Stimulated activated CD4-positive, alpha-beta T cell treated with anti-CD3 and anti-CD28 coated beads, Interleukin-1b, Interleukin-23, amount 100 ng/mL, for 1 hour (primary cell): ENCODE measurements at places on chromosomes 7 and 10.

GRCh38 chr7:142540371-142540770 is 208.9 kb upstream of the PRSS1 start:
- DNase-seq, result no peak

DNA sequence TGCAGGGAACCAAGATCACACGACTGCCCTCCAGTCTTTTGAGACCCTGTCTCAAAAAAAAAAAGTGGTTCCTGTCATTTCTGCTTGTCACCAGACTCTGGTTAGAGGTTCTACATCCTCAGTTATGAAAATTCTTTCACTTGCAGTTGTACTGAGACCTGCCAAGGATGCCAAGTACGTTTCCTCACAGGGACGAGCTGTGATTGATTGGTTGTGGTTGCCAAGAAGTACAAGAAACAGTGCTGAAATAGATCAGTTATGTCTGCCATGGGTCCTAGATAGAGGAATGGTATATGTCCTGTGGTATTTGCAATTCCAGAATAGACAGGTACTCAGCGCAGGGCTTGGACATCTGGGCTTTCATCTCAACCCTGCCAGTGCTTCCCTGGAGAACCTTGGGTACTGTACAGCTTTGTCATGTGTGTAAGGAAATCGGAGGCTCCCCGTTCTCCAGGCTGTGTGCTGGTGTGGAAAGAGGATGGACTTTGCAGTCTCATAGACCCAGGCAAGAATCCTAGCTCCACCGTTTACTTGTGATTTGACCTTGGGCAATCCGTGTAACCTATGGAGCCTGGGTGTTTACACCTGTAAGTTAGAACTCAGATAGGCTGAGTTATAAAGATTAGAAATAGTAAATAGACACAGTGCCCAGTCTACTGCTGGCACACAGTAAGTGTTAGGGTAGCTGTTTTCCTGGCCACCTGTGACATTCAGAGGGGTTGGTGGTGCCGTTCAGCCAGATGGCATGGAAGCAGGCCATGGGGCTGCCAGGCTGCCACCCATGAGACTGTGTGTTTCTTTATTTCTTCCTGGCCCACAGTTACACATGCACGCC is 53.0 kb downstream of the COL13A1 start:
- no peak for DNase-seq

DNA sequence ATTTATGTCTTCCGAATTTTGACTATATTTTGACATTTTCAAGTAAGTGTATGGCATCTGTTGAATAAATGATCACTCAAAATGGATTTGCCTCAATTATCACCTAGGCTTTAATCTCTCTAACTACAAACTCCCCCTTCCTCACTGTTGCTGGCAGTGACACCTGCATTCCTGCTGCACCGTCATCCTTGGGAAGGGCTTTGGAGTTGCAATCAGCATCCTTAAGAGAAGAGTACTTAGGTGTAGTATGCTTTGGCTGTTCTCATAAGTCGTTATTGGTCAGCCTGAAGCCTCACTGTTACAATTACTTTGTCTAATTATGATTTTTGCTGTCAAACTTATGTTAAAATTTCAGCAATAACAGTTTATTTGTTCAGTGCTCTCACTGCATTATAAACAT is 415.0 kb downstream of the NRG3 start:
- DNase-seq, result no peak

GRCh38 chr7:129257168-129257567 is 32.3 kb downstream of the AHCYL2 start:
- no peak for DNase-seq

DNA sequence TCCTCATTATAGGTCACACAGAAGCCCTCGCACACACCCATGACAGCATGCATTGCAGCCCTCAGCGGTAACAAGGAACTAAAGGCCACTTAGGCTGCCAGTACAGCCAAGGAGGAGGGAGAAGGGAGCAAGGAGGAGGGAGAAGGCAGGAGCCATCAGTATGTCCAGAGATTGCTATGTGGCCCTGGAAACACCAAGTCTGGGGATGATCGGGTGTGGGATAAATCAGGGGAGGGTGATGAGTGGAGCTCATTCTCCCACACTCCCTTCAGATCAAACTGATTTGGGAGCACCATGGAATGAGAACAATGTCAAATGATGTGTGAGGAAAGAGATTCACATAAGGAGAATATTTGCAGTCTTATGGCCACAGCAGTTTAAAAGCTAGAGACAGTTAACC is 350.9 kb downstream of the TNS3 start:
- DNase-seq, result no peak

- no peak for DNase-seq
These were observed 73.1 kb downstream of the TLL2 start for GRCh38 chr10:96440361-96441292.

- no peak for DNase-seq
These were observed 237.3 kb downstream of the INHBA start for GRCh38 chr7:41465571-41465970.

DNA sequence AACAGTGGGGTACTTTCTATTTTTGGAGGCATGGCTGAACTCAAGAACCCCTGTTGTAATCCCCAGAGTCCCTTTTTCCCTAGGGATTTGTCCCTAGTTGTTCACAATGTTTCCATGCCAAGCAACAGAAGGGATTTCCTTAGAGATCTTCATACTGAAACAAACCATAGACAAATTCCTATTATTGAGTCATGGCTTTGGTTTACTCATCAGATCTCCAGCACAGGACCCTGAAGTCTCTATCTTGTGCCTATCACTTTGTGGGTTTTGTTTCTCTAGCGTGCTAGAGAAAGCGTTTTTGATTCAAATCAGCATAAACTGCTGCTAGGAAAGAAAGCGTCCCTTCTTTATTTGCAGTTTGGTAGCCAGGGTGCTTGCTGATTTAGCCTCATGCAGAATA is 165.0 kb downstream of the BAMBI start:
- no peak for DNase-seq

DNA sequence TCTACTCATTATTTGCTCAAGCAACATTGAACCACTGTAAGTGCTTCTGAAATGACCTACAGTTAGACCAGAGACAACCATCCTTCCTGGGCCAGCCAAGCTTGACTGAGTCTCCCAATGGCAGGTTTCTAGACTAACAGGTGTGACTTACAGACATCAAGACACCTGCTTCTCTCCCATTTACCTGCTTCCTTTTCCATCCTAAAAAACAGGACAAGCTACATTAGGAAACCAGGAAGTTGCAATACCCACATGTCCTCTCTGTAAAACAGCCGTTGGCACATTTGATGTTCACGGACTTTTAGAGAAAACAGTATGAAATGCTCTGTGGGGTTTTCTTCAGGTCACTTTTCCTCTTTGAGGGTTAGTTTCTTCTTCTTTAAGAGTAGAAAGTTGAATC is 4.0 kb downstream of the HECW1 start:
- DNase-seq, result no peak

DNA sequence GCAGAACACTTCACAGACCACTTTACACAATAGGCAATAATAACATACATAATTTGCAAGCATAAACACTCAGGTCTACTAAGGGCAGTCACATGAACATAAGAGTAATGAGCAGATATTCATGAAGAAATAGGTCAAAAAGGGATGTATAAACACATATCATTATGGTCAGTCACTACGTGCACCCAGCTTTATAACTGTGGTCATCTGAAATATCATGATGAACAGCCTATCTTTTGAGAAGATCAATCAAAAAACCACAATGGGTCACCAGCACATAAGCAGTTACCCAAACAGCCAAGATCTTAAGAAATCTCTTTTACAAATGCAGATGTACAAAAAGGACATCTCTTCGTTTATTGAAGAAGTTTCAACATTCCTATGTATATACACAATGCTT is 35.5 kb upstream of the DRGX start:
- no peak for DNase-seq

GRCh38 chr10:85600744-85601081 is 765.9 kb downstream of the GRID1 start:
- DNase-seq, result no peak

GRCh38 chr10:28327491-28327880 is 24.6 kb upstream of the MPP7 start:
- DNase-seq, result no peak

GRCh38 chr10:109379186-109379585 is 544.1 kb downstream of the XPNPEP1 start:
- no peak for DNase-seq

GRCh38 chr10:88115407-88115806 is 252.0 kb downstream of the PTEN start:
- DNase-seq, result no peak

GRCh38 chr10:96501985-96502384 is 11.7 kb downstream of the TLL2 start:
- DNase-seq, result no peak

- no peak for DNase-seq
These were observed 750 bp downstream of the GCC1 start for GRCh38 chr7:127584648-127585043.

GRCh38 chr10:31770307-31770902 is 158.2 kb downstream of the ARHGAP12 start:
- DNase-seq, result no peak

GRCh38 chr10:14050598-14050997 is 280.1 kb downstream of the FRMD4A start:
- no peak for DNase-seq

GRCh38 chr10:114479307-114479706 is 75.0 kb upstream of the AFAP1L2 start:
- no peak for DNase-seq

GRCh38 chr7:100413889-100414288 is 14.6 kb downstream of the ZCWPW1 start:
- no peak for DNase-seq

GRCh38 chr10:18214691-18215563 is 74.7 kb downstream of the CACNB2 start:
- no peak for DNase-seq

DNA sequence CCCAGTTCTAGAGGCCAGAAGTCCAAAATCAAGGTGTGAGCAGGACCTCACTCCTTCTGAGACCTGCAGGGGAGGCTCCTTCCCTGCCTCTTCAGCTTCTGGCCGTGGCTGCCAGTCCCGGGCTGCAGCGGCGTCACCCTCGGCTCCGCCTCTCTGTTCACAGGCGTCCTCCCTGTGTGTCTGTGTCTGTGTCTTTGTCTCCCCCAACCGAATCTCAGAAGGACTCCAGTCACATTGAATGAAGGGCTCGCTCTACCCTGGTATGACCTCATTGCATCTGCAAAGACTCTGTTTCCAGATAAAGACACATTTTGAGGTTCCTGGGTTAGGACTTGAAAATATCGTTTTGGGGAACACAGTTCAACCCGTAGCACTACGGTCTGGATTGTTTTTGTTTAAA is 33.1 kb upstream of the GALNT11 start:
- DNase-seq, result no peak

DNA sequence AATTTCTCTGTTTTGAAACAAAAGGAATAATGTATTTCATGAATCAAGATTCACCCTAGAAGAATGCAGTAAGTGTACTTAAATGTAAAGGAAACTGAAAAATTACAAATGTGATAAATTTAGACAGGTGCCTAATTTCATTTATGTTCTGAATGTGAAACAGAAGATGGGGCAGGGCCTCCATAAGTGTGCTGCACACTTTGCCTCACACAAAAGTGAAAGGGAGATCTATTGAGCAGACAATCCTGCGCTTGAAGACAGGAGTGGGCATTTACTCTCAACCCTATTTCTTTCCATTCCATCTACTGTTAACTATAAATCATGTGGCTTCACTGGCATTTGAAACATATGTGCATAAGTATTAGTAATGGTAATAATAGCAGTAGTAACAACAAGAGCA is 36.2 kb downstream of the GNG11 start:
- no peak for DNase-seq

GRCh38 chr10:119090968-119091367 is 10.4 kb upstream of the EIF3A start:
- no peak for DNase-seq

DNA sequence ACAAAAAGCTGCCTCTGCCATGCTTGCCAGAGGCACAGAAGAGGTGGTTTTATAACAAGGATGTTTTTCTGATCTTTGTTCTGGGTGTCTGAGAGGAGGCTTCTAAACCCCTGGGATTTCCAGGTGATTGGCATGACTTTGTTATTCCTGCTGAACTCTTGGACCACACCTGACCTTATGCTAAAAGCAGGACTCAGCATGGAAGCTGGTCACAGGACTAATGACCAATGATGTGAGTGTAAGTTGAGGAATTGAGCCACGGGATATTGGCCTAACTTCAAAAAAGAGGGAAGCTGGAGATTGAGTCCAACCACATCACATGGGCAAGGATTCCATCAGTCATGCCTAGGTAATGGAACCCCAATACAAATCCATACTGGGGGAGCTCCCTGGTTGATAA is 437.9 kb downstream of the POM121L12 start:
- DNase-seq, result no peak

DNA sequence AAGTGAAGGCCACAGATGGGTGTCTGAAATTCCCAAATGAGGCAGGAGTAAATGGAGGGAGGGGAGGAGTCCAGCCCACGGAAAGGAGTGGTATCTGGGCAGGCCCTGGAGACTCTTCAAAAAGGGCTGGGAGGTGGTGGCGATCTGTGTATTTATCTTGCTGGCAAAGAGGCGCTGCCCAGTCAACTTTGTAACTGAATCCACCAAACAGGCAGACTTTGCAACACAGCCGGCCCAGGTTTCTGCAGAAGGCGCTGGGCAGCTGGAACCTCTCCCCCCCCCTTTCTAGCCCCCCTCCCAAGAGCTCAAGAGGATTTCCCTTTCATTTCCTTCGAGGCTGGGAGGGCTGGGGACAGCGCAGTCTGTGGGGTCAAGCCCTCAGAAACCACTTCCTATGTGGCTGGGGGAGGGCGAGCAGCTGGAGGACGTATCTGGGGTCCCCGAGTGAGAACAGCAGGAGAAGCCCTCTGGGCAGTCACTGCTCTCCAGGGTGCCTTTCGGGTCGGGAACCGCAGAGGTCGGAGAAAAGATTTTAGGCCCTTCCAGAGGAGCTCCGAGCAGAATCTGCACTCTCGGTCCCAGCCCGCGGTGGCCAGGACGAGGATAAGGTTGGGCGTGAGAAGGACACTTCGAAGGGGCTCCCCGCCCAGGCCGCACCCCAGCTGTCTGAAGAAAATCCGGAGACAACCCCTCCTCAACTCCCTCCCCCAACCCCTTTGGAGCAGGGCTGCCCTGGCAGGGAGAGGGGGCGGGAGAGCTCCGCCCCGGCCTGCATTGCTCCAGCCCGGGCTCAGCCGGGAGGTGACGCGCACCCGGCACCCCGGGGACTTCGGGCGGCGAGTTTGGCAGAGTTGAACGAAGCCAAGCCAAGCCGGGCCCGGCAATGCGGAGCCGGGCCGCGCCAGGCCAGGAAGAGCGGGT is 965 bp downstream of the ZCCHC24 start:
- DNase-seq, result no peak

GRCh38 chr10:133141144-133141957 is 18.7 kb upstream of the KNDC1 start:
- no peak for DNase-seq

- DNase-seq, result no peak
These were observed 523.3 kb downstream of the KCNMA1 start for GRCh38 chr10:77114181-77114821.
